ENCODE measurements at places on chromosomes 7 and 10. TPM values are rescaled to one million over a fixed set of nuclear protein-coding genes. Genes with fewer than 3 reads are reported as not detected.

KIAA1217 gene
- 12.4 TPM for total RNA-seq

ETV1 gene
- total RNA-seq: 4.5 TPM

SLC18A2 gene
- total RNA-seq: not detected

ZFAND4 gene
- total RNA-seq: 8.7 TPM

PAXIP1 gene
- 8.2 TPM for total RNA-seq

IFRD1 gene
- 106 TPM for total RNA-seq

NFE2L3 gene
- total RNA-seq: 0.52 TPM

DKK1 gene
- total RNA-seq: 170 TPM

DNA sequence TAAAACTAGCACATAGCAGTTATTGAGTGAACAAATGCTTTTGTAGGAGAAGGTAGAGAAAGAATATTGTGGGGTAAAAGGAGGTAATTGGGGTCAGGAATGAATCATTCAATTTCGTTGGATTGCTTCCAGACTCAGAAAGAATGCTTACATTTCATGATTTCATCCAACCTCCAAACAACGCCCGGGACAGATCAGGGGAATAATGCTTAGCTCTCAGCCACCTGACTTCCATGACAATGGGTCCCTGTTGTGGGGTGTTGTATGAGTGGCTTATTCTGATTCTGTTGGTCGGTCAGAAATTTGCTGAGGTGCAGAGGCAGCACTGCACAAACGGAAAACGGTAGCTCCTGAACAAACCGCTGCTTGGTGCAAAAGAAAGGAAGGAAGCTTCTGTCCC is 24.0 kb upstream of the INPP5F start:
- H3K27me3 ChIP-seq: no peaks in the 10 kb centered on the region
- no peak overlapping the region for H3K27ac ChIP-seq
- no peak overlapping the region for H3K4me3 ChIP-seq
- peaks cover 20% of the 10 kb centered on the region for H3K4me1 ChIP-seq
- no peak for DNase-seq
- no peaks in the 10 kb centered on the region for H3K36me3 ChIP-seq

DNA sequence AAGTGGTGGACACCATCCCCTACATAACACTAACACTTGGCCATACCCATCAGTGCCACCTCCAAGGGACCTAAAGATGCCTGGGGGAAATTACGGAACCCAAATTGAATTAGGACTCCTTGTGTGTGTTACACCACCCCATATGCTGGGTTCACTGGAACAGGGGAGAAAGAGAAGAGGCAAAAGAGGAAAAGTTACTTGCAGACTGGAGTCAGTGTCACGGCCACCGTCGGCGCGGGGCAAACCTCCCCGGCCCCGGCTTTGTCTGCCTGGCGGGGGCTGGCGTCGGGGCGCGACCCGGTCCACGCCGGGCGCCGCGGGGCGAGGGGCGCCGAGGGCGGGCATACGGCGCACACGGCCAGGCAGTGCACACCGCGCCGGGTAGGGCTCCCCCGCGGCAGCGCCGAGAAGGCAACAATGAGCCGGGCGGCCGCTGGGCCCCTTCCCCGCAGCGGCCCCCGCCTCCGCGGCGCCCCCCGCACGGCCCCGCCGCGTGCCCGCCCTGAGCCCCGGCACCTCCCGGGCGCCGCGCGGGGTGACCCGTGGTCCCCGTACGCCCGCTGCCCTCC is 171.1 kb downstream of the FAM107B start:
- H3K27ac ChIP-seq: peak overlapping the region; percentile 58
- H3K4me3 ChIP-seq: peak overlapping the region; percentile 85
- H3K4me1 ChIP-seq: peaks cover 32% of the 10 kb centered on the region

GRCh38 chr7:113289140-113289740 is 170.9 kb upstream of the SMIM30 start:
- H3K27me3 ChIP-seq: no peaks in the 10 kb centered on the region
- no peak for DNase-seq
- H3K27ac ChIP-seq: no peak overlapping the region
- peaks cover 6% of the 10 kb centered on the region for H3K4me1 ChIP-seq
- H3K36me3 ChIP-seq: no peaks in the 10 kb centered on the region

DNA sequence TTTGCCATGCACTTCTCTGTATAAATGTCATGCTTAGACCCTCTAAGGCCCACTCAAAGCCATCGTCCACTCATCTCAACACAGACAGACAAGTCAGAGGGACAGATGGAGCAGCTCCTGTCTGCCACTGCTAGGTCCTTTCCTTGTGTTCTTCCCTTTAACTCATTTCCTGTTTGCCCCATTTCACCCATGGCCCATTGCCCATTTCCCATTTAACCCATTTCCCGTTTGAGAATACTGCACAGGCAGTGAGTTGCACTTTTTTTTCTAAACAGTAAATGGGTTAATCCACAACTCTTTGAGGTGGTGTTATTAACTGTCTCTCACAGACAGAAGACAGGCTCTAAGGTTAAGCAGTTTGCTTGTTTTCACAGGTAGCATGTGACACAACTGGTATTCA is 179.3 kb downstream of the NPSR1 start:
- peaks cover 20% of the 10 kb centered on the region for H3K4me1 ChIP-seq
- DNase-seq: no peak
- no peak overlapping the region for H3K4me3 ChIP-seq
- H3K36me3 ChIP-seq: no peaks in the 10 kb centered on the region

GRCh38 chr10:132869621-132870020 is 72.7 kb downstream of the CFAP46 start:
- no peak overlapping the region for H3K27ac ChIP-seq
- peak; percentile 63 for DNase-seq
- H3K4me3 ChIP-seq: no peak overlapping the region
- H3K36me3 ChIP-seq: peaks cover 1% of the 10 kb centered on the region

DNA sequence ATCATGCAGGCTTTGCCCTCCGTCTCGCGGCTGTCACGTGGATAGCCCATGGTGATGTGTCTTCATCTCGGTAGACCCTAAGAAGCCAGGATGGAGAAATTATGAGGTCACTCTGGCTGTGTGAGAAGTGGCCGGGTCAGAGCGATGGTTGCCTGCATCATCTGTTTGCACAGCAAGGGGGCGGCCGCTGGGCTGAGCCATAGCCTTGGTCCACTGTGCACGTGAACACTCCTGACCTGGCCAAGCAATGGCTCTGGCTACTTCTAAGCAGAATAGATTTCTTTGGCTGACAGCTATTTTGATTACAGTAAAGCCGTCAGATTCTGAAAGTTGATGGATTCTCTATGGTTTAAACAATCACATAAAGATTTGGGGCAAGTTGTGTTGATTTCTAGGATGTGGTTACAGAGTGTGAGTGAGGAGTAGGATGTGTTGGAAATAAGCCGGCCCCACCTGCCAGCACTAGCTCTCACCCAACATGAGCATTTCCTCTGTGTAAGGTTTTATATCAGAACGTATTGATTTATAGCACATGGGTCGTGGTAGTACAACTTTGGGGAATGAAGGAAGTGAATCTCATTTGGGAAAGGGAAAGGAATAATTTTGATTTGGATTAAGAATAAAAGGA is 214.4 kb upstream of the GPR26 start:
- DNase-seq: no peak
- no peaks in the 10 kb centered on the region for H3K36me3 ChIP-seq
- H3K4me1 ChIP-seq: no peaks in the 10 kb centered on the region
- no peaks in the 10 kb centered on the region for H3K27me3 ChIP-seq
- H3K4me3 ChIP-seq: no peak overlapping the region

- H3K27ac ChIP-seq: no peak overlapping the region
- no peak overlapping the region for H3K4me3 ChIP-seq
- no peak for DNase-seq
- peaks cover 32% of the 10 kb centered on the region for H3K27me3 ChIP-seq
- H3K4me1 ChIP-seq: no peaks in the 10 kb centered on the region
- H3K36me3 ChIP-seq: no peaks in the 10 kb centered on the region
These were observed 23.6 kb upstream of the SRI start for GRCh38 chr7:88243345-88243909.

DNA sequence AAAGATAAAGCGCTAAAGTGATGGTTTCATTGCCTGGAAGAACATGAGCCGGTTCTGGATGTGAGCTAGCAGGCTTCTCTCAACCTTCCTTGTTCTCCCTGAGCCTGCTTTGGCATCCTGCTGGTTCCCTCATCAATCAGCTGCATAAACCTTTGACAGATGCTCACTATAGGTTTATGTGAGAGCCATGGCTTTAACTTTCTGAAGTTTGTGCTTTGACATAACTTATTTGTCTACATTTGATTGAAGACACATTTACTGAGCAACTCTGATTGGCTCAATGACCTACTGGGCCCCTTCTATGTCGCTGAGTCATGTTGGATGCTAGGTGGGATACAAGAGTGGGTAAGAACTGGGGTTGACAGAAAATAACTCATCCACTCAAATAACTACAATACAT is 192.0 kb downstream of the ADAM12 start:
- H3K27ac ChIP-seq: no peak overlapping the region
- no peaks in the 10 kb centered on the region for H3K27me3 ChIP-seq
- no peaks in the 10 kb centered on the region for H3K36me3 ChIP-seq
- DNase-seq: no peak
- no peak overlapping the region for H3K4me3 ChIP-seq

DNA sequence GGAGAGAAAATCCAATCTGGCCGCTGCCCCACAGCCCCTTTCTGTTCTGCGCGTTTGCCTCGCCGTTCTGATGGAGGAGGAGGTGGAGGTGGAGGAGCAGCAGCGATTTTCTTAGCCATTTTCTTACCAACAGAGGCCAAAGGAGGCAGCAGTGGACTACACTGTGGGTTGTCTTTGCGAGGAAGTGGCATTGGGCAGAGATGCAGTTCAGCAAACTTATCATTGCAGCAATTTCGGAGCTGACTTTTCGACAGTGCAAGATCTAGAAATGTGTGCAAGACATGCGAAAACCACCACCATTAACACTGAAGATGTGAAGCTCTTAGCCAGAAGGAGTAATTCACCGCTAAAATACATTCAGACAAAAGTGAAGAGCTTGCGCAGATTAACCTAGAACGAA is 1.9 kb upstream of the ARL4A start:
- no peak for DNase-seq
- H3K4me1 ChIP-seq: peaks cover 33% of the 10 kb centered on the region
- H3K4me3 ChIP-seq: peak overlapping the region; percentile 59
- H3K36me3 ChIP-seq: no peaks in the 10 kb centered on the region
- H3K27ac ChIP-seq: peak overlapping the region; percentile 49

GRCh38 chr7:82109288-82109687 is 334.3 kb downstream of the CACNA2D1 start:
- DNase-seq: no peak
- H3K4me3 ChIP-seq: no peak overlapping the region
- H3K27me3 ChIP-seq: no peaks in the 10 kb centered on the region
- H3K27ac ChIP-seq: no peak overlapping the region

- peaks cover 16% of the 10 kb centered on the region for H3K4me1 ChIP-seq
- no peaks in the 10 kb centered on the region for H3K36me3 ChIP-seq
- no peaks in the 10 kb centered on the region for H3K27me3 ChIP-seq
- H3K4me3 ChIP-seq: peak overlapping the region; percentile 29
- H3K27ac ChIP-seq: peak overlapping the region; percentile 76
These were observed 6.9 kb upstream of the CREB3L2 start for GRCh38 chr7:138008588-138009349.

GRCh38 chr10:129626796-129627435 is 159.9 kb downstream of the MGMT start:
- H3K27ac ChIP-seq: peak overlapping the region; percentile 84
- H3K4me3 ChIP-seq: peak overlapping the region; percentile 35
- peaks cover 48% of the 10 kb centered on the region for H3K4me1 ChIP-seq
- no peaks in the 10 kb centered on the region for H3K36me3 ChIP-seq

GRCh38 chr7:136870866-136871487 is 2.5 kb downstream of the CHRM2 start:
- H3K27ac ChIP-seq: no peak overlapping the region
- DNase-seq: peak; percentile 62
- peaks cover 27% of the 10 kb centered on the region for H3K4me1 ChIP-seq
- peaks cover 58% of the 10 kb centered on the region for H3K27me3 ChIP-seq
